Stimulated activated CD4-positive, alpha-beta T cell treated with anti-CD3 and anti-CD28 coated beads, Interleukin-2, amount 100 ng/mL, for 24 hours (primary cell): ENCODE measurements at places on chromosomes 5 and 9.

DNA sequence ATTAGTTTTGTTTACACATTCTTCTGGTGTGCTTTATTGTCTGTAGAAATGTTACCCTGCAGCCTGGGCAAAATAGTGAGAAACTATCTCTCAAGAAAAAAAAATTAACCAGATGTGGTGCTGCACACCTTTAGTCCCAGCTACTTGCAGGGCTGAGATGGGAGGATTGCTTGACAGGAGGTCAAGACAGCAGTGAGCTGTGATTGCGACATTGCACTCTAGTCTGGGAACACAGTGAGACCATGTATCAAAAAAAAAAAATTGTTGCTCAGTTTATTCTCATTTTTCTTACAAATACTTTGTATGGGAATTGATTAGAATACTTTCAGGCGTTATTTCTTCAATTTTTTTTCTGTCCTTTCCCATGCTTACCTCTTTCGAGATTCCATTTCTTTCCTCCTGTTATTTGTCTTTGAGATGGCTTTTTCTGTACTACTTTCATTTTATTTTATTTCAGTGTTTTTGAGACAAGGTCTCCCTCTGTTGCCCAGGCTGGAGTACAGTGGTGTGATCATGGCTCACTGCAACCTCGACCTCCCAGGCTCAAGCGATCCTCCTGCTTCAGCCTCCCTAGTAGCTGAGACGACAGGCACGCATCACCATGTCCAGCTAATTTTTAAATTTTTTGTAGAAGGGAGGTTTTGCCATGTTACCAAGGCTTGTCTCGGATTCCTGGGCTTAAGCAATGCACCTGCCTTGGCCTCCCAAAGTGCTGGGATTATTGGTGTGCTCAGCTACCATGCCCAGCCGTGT is 24.9 kb downstream of the TENT2 start:
- no peak for DNase-seq

DNA sequence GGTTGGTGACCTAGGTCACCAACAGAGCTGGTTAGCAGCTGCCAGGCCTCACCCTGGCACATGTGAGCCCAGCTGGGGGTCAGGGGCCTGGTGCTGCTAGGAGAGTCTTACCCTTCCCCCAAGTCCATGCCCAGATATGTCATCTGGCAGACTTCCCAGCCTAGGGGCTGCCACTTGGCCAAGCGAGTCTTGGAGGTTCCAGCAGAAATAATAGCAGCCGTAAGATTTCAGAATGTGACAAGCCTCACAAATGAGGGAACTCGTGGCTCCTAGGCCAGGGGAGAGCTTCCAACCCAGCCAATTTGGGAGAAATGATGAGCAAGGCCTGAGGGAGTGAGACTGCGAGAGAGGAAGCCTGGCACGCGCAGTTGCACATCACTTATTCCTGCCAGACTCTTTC is 11.1 kb downstream of the URM1 start:
- no peak for DNase-seq

- no peak for DNase-seq
Observed at GRCh38 chr9:15189481-15189880, 117.5 kb downstream of the TTC39B start.

DNA sequence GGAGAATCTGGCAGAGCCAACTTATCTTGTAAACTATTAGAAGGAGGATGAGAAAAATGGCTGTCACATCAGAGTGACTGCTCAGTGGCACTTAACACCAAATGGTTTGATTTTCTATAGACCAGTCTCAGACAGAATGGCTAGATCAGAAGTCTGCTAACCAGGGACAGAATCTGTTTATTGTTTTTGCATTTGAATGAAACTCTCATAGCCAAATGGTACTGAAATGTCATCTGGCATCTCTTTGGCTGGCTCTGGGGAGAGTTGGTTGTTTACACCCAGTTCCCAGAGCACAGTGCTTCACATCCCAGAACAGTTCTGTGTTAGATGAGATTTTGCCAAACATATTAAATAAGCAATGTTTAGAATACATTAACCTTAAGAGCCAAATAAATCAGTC is 106.6 kb upstream of the HMHB1 start:
- DNase-seq = no peak

- no peak for DNase-seq
Observed at GRCh38 chr5:102801371-102801770, 46.3 kb downstream of the PAM start.

DNA sequence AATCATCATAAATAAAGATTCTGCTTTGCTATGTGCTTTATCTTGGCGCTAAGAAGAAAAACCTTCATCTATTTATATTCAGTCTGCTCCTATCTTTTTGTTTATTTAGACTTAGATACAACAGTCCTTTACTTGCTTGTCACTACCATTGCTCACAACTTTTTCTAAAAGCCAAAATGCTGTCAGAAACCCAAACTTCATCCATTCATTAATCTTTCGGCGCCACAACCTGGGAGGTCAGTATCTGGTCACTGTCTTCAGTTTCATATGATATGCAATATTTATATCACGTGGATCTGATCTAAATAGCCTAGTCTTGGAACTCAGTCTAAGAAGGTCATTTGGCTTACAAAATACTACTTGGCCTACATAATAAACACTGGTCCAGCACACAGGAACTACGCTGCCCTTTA is 159.3 kb upstream of the TARS1 start:
- DNase-seq = no peak

GRCh38 chr5:130092991-130093390 is 188.7 kb downstream of the CHSY3 start:
- no peak for DNase-seq

GRCh38 chr9:108473209-108474112 is 382.3 kb downstream of the ACTL7B start:
- no peak for DNase-seq

DNA sequence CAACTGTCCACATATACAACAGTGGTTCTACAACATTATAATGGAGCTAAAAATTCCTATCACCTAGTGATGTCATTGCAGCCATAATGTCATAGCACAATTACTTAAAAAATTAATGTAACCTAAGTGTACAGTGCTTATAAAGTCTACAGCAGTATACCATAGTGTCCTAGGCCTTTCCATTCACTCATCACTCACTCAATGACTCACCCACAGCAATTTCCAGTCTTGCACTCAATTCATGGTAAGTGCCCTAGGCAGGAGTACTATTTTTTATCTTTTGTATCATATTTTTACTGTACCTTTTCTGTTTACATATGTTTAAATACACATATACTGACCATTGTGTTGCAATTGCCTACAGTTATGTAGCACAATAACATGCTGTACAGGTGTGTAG is 9.6 kb upstream of the PUM3 start:
- no peak for DNase-seq

GRCh38 chr9:8780386-8780785 is 980.8 kb upstream of the DMAC1 start:
- no peak for DNase-seq

DNA sequence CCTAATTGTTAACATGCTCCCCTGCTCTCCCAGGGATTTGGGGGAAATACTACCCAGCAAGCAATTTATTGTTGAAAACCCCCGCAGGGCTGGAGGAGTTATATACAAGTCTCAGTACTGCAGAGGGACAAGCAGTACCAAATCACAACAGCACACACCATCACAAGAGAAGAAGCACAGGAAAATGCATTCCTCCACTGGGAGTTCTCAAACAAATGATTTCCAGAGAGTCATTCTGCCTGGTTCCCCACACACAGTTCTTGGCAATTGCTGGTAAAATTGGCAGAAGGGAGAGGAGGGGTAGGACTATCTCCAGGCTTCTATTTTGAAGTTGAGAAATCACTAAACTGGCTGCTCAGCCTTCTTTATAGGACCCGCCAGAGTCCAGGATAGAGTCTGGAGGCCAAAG is 16.8 kb downstream of the SIL1 start:
- no peak for DNase-seq

GRCh38 chr5:86625148-86625547 is 7.4 kb downstream of the COX7C start:
- DNase-seq = no peak

DNA sequence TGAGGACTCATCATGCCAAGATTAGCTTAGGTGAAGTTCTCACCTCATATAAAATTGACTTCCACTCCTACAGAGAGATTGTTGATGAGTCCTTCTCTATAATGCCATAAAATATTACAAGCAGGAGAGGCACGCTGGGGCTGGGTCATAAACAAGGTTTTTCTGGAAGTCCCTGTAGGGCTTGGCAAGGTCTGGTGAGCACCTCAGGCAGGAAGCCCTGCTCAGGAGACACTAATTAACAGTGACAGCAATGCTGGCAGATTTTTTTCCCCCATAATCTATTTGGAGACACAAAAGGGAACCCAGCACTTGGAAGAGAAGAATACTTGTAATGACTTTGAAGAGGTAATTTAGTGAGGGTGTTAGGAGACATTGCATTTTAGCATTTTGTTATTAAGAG is 118.7 kb downstream of the DIRAS2 start:
- DNase-seq = no peak

- no peak for DNase-seq
Observed at GRCh38 chr9:121009650-121010049, 40.4 kb downstream of the C5 start.

DNA sequence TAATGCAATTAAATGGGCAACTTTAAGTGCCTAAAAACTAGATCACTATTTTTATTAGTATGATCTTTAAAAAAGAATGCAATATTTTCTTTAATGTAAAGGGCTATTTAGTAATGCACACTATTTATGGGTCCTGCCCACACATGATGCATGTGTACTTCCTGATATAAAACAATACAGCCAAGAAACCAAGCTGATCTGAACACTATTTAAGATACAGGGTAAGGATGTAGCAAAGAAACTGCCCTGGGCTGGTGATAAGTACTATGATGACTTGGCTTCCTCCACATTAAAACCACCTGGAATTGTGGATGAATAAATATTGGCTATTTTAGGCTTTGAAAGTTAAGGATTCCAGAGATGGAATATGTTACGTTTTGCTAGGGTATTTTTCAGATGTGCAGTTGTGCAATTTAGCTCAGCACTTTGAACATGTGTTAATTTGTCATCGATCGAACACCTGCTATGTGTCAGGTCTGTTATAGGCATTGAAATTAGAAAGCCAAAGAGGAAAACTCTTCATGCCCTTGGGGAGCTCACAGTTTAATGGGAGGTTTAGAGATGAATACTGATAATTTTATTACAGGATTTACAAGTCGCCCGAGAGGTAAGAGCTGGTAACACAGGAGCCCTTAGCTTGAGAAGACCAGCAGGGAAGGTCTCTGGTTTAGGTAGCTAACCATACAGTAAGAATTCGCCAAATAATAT is 276.7 kb downstream of the PLK2 start:
- no peak for DNase-seq

DNA sequence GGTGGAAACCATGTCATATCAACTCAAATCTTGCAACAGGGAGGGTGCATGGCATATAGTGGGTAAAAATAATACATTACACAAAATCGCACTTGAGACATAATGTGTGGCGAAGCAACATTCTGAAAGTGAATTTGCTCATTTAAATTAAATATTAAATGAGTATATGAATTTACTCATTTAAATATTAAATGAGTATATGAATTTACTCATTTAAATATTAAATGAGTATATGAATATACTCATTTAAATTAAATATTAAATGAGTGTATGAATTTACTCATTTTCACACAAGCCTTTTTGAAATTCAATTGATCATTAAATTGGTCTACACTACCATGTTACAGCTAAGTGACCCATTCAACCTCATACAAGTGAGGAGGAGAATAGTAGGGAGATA is 10.5 kb downstream of the MAST4 start:
- DNase-seq = no peak

DNA sequence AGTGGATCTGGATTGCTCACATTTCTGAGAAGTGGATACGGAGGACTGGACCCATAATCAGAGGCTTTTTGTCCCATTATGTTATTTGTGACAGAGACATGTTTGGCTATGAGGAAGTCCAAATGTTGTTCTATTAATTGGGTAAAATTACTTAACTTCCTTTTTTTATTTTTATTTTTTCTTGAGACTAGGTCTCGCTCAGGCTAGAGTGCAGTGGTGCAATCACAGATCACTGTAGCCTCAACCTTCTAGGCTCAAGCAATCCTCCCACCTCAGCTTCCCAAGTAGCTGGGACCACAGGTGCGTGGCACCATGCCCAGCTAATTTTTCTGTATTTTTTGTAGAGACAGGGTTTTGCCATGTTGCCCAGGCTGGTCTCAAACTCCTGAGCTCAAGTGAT is 11.9 kb upstream of the PGGT1B start:
- DNase-seq = no peak

- DNase-seq = no peak
Observed at GRCh38 chr5:120808135-120808534, 344.0 kb downstream of the PRR16 start.

GRCh38 chr5:12848709-12849108 is 944.5 kb upstream of the CTNND2 start:
- DNase-seq = no peak
